ENCODE measurements at places on chromosomes 12 and 14.
A peak's percentile ranks its signal among the peaks of the same experiment; 100 is the strongest.

- no peak for DNase-seq
Measured at GRCh38 chr12:52993558-52993869, 12.7 kb upstream of the EIF4B start.

DNA sequence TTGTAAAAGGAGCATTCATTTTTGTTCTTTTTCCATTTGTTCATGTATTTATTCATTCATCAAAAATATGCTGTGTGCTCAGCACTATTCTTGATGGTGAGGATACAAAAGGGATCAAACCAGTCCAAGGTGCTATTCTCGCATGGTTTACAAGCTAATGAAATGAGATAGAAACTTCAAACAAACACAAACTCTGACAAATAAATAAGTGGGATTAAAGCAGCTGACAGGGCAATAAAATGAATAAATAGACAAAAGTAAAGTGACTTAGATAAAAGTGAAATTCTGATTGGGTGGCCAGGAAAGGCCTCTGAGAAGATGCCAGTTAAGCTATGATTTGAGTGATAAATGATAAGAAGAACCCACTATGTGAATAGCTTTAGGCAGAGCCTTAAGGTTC is 162.0 kb upstream of the PDZRN4 start:
- DNase-seq: no peak

DNA sequence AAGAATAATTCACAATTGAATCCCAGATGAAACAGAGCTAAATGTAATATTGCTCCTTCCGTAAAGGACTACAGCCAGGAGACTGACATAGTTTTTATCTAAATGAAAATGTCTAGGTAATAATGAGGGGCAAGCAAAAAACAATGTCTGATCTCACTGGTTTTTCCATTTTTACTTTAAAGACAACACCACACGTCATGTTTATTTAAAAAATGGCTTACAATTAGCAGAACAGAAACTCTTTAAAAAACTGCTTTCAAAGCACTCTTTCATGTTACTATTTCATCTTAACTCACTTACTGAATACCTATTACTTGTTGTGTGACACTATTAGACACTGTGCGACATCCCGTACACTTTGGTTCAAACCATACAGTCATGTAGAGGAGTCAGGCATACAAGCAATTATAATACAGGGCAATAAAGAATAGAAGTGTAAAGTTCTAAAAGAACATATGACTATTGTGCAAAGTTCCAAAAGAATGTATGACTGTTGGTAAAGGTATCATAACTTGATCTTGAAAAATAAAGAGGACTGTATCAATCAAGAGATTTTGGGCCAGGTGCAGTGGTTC is 9.1 kb downstream of the BTBD7 start:
- DNase-seq: no peak

DNA sequence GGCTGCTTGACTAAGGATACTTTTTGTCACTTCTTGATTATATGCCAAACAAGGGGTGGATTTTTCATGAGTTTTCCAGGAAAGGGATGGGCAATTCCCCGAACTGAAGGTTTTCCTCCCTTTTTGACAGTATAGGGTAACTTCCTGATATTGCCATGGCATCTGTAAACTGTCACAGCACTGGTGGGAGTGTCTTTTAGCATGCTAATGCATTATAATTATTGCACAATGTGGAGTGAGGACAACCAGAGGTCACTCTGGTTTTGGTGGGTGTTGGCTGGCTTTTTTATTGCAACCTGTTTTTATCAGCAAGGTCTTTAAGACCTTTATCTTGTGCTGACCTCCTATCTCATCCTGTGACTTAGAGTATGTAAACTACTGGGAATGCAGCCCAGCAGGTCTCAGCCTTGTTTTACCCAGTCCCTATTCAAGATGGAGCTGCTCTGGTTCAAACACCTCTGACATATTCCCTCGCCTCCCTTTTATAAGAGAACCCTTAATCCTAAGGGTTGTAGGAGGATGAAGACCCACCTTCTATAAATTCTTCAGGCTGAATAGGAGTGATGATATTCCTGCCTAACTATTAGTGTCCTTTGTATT is 471.2 kb downstream of the ATP23 start:
- no peak for DNase-seq

- DNase-seq: no peak
Measured at GRCh38 chr12:121512561-121512960, 68.3 kb downstream of the KDM2B start.

GRCh38 chr12:4579305-4580102 is 17.5 kb downstream of the DYRK4 start:
- DNase-seq: peak; percentile 16

DNA sequence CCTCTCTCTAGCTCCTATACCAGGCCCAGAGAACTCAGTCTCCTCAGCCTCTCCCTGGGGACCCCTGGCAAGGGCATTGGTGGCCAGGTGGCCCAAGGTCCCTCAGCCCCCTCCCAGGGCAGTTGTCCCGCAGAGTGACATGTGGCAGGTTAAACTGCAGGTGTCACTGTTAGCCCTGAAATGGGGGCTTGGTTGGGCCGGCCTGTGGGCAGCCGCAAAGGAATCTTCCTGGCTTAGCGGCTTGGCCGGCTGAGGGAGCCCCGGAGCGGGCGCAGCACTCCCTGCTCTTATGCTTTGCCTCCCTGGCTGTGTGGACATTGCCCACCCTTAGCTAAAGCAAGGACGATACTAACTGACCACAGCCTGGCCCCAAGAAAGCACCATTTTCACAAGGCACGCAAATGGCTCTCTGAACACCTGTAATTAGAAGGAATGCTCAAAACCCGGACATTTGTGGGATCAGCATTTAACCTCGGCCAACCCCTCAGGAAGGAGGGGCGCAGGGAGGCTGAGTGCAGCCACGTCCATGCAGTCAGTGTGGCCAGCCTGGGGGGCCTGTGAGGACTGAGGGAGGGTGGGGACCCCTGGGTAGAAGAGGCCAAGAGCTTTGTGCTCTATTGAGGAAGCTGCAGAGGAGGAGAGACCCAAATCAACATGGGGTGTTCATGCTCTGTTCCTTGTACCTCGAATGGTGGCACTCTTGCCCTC is 82.2 kb downstream of the PAPOLA start:
- DNase-seq: peak; percentile 64

GRCh38 chr12:54160769-54161480 is 27.9 kb downstream of the SMUG1 start:
- no peak for DNase-seq

DNA sequence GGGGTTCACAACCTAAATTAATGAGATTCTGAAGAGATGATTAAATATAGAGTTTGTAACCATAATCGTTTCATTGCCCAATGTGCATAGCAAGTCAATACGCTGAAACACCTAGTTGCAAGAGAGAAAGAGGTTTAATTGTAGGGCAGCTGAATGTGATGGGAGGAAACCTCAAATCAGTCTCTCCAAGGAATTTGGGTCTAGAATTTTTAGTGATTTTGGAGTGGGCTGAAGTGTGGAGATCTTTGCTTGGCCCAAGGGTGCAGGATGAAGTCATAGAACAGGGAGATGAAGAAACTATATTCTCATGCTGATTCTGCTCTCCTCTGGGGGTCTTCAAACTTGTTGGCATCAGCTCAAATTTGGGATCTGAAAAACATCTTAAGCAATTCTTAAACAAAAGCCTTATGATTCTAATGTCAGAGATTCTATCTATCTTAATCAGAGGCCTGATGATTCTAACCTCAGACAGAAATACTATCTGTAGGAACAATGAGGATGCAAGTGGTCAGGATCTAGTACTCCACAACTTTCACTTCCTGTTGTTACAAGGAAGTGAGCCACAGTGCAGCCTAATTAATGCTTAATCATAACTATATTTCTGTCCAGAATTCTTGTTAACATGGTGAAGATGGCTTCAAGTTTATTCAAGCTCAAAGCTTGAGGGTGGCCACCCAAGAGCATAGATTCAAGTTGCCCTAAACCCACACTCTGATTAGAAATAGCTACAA is 80.2 kb upstream of the FUT8 start:
- no peak for DNase-seq

DNA sequence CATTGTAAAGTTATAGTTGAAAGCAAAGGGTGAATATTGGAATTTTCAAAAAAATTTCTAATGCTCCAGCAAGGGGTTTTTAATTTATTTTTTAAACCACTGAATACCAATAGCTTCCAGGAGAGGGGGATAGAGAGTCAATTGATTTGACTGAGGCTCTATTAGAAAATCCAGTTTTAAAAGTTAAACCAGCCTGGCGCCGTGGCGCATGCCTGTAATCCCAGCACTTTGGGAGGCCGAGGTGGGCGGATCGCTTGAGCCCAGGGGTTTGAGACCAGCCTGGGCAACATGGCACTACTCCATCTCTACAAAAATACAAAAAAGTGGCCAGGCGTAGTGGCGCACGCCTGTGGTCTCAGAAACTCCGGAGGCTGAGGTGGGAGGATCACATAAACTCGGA is 150.1 kb downstream of the SLC38A4 start:
- DNase-seq: peak; percentile 62

- no peak for DNase-seq
Measured at GRCh38 chr12:69916544-69917235, 91.7 kb downstream of the MYRFL start.

GRCh38 chr12:14769969-14770495 is 33.2 kb downstream of the WBP11 start:
- DNase-seq: peak; percentile 92

DNA sequence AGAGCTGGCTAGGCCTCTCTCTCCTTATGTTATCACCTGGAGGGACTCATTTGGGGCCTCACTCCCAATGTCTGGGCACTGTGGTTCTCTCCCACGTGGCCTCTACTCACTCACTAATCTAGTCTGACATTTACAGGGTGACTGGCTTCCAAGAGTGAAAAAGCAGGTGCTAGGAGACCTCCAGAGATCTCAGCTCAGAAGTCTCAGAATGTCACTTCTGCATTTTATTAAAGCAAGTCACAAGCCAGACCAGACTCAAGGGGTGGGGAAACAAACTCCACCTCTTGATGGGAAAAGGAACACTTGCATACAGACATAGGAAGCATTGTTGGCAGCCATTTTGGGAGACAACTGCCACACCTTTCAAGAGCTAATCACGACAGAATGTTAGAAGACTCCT is 175.9 kb downstream of the MON2 start:
- DNase-seq: no peak

DNA sequence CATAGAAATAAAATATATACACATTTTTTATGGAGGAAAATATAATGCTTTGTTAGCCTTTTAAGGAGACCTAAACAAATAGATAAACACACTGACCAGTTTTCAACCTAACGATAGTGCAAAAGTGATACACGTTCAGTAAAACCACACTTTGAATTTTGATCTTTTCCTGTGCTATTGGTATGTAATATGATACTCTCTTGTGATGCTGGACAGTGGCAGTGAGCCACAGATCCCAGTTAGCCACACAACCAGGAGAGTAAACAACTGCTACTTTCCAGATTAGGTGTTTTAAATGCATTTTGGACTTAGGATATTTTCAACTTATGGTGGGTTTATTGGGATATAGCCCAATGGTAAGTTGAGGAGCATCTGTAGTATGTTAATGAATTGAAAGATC is 243.1 kb downstream of the ERC1 start:
- no peak for DNase-seq

- no peak for DNase-seq
Measured at GRCh38 chr12:42884116-42884515, 294.6 kb upstream of the PRICKLE1 start.

DNA sequence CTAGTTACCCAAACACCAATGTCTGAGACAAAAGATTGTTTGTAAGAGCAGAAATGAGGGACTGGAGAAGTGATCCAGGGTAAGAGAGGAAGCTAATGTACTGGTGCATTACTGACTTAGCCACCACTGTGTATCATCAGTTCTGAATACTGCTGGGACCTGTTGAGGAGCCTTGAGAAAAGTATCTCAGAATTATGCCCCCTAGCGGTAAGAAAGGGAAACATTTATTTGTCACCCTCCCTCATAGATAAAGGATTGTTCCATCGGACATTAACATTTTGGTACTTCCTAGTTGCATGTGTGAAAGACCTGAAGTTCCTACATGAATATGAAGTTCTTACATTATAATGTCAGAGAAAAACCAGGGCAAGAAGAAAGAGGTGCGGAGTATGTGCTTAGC is 612.5 kb downstream of the FSCB start:
- peak; percentile 38 for DNase-seq

- no peak for DNase-seq
Measured at GRCh38 chr14:98018628-98019027, 1221.4 kb downstream of the VRK1 start.

DNA sequence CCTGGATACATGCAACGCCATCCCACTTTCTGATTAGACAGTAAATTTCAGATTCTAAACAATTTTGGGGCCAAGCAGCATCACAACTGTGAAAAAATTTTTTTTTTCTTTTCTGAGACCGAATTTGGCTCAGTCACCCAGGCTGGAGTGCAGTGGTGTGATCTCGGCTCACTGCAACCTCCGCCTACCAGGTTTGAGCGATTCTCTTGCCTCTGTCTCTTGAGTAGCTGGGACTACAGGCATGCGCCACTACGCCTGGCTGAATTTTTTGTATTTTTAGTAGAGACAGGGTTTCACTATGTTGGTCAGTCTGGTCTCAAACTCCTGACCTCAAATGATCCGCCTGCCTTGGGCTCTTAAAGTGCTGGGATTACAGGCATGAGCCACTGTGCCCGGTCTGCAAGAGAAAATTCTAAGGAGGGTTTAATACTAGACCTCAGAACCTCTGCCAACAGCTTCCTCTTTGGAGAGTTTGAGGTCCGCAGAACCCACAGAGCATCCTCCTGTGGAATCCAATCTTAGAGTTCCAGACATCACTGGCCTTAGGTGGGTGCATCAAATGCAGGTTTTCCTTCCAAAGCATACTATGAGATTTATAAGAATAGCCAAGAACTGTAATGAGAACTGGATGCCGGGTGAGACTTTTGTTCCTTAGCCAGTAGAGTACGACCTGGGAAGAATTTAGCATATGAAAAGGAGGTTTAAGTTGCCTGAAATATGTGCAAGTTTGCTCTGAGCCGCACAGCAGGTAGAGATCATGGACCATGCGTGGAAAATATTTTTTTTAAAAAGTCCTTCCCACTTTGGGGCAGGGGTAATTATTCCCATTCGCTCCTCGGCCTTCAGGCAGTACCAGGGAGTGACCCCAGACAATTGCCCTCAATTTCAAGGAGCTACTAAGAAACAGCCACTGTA is 7.8 kb upstream of the PHC1 start:
- no peak for DNase-seq

- DNase-seq: no peak
Measured at GRCh38 chr14:72876005-72876709, 17.7 kb downstream of the DPF3 start.

DNA sequence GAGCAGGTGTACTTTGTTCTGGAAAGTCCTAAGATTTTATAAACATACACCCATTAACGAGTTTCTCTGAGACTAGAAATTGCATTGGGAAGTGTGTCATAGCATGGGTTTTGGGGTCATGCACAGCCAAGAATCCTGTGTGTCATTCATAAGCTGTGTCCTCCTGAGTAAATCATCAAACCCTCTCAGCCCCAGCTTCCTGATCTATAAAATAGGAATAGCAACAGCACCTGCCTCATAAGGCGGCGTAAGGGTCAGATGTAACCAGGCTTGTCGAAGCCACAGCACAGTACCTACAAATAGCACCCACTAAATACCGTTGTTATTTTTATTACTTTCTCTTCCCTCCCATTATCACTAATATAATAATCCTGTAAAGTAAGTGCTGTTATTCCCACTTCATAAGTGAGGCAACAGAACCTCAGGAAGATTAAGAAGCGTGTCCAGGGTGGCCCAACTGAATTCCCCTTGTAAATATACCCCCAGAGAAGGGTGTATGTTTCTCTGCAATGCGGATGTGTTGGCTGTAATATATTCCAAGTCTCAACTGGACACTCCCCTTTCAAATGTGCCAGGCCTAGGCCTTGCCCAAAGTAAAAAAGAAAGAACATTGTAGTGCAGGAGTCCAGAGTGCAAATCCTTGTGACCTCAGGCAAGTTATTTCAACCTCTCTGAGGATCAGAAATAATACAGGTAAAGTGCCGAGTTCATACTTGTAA is 188.3 kb upstream of the BCL2L14 start:
- DNase-seq: peak; percentile 89

Measured in ACHN (cell line).